Right atrium auricular region (tissue), 2 donors: ENCODE measurements at places on chromosomes 4 and X. TPM values are rescaled to one million over a fixed set of nuclear protein-coding genes. Genes with fewer than 3 reads are reported as not detected.
A peak's percentile ranks its signal among the peaks of the same experiment; 100 is the strongest.

DNA sequence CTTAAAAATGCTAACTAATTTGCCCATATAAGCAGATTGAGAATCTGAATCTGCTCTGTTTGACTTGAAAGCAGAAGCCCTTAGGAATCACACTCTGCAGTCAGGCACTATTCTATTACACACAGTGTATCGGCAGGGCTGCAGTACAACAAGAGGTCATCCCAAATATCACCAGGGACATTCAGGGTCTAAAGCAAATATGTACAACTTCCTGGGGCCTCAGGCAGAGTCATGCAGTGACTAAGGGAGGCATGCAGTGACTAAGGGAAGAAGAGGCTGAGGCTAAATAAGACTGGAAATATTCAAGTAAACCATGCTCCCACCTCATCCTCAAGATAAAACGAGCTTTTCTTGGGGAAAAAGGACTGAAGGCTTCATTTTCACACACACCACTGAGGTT is 20.9 kb downstream of the MAPK10 start:
- DNase-seq: peak; percentile 68

- peak; percentile 53 for DNase-seq
Measured at GRCh38 chr4:148068065-148068911, 336.4 kb downstream of the ARHGAP10 start.

- no peak for DNase-seq
Measured at GRCh38 chr4:87213421-87214075, 6.9 kb downstream of the KLHL8 start.

ACOT9 gene
- 43.6 TPM for total RNA-seq

CTAG2 gene
- not detected for total RNA-seq

CXCL11 gene
- not detected for total RNA-seq

EMCN gene
- 66.4 TPM for total RNA-seq
